ENCODE measurements at places on chromosomes 4 and X. TPM values are rescaled to one million over a fixed set of nuclear protein-coding genes. Genes with fewer than 3 reads are reported as not detected.
A peak's percentile ranks its signal among the peaks of the same experiment; 100 is the strongest.

DNA sequence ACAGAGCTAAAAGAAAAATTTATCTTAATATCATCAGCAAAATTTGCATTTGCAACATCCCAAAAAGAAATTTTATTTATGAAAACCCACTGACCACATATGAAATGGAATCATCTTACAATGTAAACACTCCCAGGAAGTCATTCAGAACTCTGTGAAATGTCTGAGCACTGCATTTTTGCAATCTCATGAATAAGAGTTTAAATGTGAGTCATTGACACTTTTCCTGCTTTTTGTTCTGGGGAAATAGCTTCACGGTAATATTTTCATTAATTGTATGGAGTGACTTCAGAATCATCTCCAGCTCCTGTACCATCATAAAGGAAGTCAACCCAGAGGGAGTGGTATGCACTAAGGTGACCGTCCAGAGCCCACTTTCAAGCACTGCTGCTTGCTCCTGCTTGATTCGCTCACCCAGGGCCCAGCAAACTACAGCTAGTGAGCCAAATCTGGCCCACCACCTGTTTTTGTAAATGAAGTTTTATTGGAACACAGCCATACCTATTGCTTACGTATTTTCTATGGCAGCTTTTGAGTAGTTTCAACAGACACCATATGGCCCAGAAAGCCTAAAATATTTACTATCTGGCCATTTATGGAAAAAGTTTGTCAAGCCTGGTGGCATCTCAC, 17.2 kb downstream of the EDNRA start:
- peaks cover 10% of the 10 kb centered on the region for H3K4me1 ChIP-seq
- DNase-seq, result peak; percentile 36
- H3K4me3 ChIP-seq, result no peak overlapping the region
- no peaks in the 10 kb centered on the region for H3K27me3 ChIP-seq
- peak overlapping the region; percentile 30 for H3K27ac ChIP-seq

ZIC3 gene
- not detected for total RNA-seq

DNA sequence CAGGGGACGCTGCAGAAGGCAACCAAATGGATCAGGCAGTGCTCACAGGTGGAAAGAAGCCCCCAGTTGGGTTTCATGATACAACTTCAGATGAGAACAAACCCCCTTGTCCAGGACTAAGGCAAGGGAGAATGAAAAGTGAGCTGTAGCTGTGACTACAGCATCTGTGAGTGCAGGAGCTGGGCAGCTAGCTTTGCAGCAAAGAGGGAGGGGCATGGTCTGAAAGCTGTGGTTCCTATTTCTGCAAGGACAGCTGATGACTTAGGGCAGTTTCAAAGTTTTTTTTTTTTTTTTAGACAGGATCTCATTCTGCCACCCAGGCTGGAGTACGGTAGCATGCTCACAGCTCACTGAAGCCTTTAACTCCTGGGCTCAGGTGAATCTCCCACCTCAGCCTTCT, 1317.4 kb upstream of the DIAPH2 start:
- H3K4me1 ChIP-seq, result no peaks in the 10 kb centered on the region
- H3K27ac ChIP-seq, result no peak overlapping the region
- H3K36me3 ChIP-seq, result no peaks in the 10 kb centered on the region
- no peaks in the 10 kb centered on the region for H3K27me3 ChIP-seq

TRIM75 gene
- not detected for total RNA-seq

DNA sequence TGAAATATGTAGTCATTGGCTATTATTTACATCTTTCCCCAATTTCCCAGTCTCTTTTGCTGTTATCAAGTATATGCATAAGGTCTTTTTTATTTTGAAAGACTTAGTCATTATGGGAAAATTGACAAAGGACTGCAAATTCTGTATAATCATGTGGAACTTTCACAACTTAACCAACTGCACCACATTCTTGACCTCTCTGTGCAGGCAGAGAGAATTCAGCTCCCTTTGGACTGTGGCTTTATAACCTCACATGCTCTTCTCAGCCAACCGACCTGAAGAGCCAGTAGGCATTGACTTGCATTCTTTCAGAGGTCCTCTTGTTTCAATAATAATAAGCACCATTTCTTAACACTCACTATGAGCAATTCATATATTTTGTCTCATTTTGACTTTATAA, 66.9 kb downstream of the ANXA3 start:
- peaks cover 13% of the 10 kb centered on the region for H3K4me1 ChIP-seq
- DNase-seq, result no peak
- no peak overlapping the region for H3K4me3 ChIP-seq
- H3K27me3 ChIP-seq, result no peaks in the 10 kb centered on the region
- H3K36me3 ChIP-seq, result no peaks in the 10 kb centered on the region
- no peak overlapping the region for H3K27ac ChIP-seq

CCKAR gene
- 2.5 TPM for total RNA-seq

TMPRSS11D gene
- total RNA-seq, result not detected

- H3K36me3 ChIP-seq, result no peaks in the 10 kb centered on the region
- no peaks in the 10 kb centered on the region for H3K27me3 ChIP-seq
- peak; percentile 49 for DNase-seq
- no peaks in the 10 kb centered on the region for H3K4me1 ChIP-seq
- H3K27ac ChIP-seq, result no peak overlapping the region
These were observed 90.7 kb downstream of the CLDN22 start for GRCh38 chr4:183229397-183229796.
